Stimulated activated naive CD8-positive, alpha-beta T cell treated with anti-CD3 and anti-CD28 coated beads, Interleukin-15, Interleukin-2, amounts not matched to agents 100 U/mL and 50 U/mL, for 24 hours (primary cell): ENCODE measurements at places on chromosomes 7 and 10.

- no peak for DNase-seq
These were observed 41.4 kb upstream of the GHITM start for GRCh38 chr10:84097787-84098353.

- no peak for DNase-seq
These were observed 26.8 kb downstream of the UBE2D4 start for GRCh38 chr7:43953071-43953470.

- no peak for DNase-seq
These were observed 256.6 kb downstream of the PTEN start for GRCh38 chr10:88120075-88120474.

GRCh38 chr7:80609751-80610150 is 28.7 kb upstream of the CD36 start:
- DNase-seq, result no peak

- no peak for DNase-seq
These were observed 11.3 kb upstream of the SMO start for GRCh38 chr7:129176916-129177710.

- DNase-seq, result no peak
These were observed 884.4 kb upstream of the CELF2 start for GRCh38 chr10:10133281-10133680.

DNA sequence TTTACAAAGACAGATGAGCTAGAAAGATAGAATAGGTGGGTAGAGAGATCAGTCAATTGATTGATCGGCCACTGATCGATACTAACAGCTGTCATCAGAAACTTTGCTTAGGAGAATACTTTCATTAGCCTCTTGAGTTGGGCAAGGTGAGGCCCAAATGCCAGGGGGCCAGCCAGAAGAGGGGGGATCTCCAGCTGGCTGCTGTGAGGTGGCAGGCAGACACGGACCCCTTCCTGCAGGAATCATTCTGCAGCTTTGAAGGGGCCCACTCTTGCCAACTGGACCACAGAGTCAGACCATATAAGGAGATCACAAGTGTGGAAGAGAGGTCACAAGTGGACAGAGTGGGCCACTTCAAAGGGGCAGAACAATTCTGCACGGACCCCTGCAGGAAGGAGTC is 62.9 kb upstream of the DOCK1 start:
- DNase-seq, result no peak
